ENCODE measurements at places on chromosomes 7 and 10.

DNA sequence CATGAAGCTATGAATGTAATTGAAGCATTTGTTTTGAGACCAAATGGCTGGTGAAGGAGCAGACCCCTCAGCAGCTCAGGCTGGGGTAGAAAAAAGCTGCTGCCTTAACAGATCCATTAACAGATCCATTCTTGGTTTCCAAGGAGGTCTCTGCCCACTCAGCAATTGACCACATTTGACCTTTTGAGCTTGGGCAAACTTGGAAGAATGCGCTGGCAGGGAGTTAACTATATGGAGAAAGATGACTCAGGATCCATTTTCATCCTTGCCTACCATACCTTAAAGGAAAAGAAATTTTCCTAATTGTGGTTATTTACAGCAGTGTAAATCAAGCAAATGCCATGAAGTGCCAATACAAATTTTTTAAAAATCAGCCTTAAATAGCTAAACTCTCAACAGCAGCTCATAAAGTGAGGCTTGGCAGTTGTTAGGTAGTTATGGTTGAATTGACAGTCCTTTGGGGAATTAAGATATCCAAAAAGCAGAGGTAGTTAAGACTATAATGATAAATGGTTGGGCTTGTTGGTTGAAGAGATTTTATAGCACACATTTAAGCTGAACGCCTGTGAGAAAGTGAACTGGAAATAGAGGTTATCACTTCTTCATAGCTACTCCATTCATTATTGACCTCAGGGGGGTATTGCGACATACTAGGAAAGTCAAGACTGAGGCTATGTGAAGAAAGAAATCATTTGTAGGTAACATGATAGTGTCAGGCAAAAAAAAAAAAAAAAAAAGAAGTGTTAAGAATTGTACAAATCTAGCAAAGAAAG is 83.9 kb downstream of the MKX start:
- no peak for DNase-seq

DNA sequence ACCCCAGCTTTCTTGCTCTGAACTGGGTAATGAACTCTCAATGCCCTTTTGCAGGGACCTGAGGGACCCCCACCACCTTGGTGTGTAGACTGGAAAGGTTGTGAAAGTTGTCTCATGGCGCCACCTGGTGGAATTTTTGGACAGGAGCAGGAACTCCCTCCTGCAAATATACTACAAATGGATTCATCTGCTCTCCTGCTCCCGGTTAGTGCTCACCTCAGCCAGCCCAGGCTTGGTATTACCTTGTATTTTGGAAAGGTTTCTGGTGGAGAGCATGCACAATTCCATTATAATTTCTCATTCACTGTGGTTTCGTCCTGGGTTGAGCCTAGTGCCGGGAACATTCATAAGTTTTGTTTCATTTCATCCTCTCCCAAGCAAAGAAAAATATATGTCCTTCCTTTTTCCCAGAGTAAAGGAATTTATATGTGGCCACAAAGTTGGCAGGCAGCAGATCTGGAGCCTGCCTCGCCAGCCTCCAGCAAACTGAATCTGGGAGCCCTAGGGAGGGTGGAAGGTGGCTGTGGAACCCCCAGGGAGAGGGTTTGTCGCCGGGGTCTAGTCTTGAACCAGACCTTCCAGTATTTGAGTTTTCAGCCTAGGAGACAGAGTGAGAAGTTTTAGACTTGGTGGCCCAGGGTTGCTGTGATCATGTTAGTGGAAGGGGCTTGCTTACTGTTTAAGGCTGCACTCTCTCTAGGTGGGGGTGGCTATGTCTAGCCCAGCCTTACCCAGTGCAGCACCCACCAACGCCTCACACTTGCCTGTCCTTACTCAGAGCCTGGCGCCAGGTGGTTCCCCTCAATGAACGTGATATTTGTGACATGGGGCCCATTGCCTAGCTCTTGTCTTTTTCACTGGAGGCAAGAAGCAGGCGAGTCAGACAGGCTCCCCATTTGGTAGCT is 9.5 kb downstream of the FAM241B start:
- DNase-seq = no peak

DNA sequence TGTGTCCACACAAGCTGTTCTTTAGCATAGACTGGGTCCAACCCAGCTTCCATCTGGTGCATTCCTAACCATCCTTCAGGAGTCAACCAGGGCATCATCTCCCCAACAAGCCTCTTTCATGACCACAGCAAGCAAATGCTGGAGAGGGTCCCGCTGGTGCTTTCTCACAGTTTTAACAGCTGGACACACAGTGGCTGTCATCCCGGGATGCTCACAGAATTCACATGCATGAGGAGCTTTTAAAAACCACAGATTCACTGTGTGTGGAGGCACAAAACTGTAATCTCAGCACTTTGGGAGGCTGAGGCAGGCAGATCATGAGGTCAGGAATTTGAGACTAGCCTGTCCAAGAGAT is 6.4 kb upstream of the CYP3A7 start:
- DNase-seq = no peak

GRCh38 chr10:28631896-28632583 is 45.3 kb upstream of the BAMBI start:
- no peak for DNase-seq

DNA sequence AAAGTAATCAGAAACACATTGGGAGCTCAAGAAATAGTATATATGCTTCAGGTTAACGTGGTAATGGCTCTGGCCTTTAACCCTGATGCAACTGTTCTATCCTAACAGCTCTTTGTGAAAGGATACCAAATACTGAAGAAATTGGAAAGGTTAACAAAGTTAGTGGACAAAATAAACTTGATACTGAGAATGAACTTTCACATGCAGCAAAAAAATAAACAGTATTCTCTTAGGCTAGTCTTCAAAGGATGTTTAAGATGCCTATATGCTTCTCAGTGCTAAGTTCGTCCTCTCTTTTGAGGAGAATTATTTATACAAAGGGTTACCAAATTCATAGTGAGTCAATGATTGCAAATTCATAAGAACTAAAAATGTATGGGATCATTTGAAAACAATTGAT is 256.2 kb upstream of the FERD3L start:
- DNase-seq = no peak

DNA sequence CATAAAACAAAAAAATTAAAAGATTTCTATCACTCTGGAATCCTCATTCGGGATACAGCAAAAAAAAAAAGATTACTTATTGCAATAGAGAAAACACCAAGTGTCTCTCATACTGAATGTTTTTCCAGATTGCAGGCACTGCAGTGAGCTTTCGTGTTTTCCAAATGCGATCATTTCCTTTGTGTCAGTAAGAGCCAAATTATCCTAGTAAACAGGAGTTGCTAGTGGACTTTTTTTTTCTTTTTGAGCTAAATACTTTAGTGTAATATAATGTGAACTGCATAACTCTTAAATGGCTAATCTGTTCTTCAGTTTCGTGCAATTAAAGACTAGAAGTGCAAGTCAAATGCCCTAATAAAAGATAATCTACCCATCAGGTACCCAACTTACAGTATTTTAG is 44.4 kb upstream of the TOMM7 start:
- DNase-seq = no peak

DNA sequence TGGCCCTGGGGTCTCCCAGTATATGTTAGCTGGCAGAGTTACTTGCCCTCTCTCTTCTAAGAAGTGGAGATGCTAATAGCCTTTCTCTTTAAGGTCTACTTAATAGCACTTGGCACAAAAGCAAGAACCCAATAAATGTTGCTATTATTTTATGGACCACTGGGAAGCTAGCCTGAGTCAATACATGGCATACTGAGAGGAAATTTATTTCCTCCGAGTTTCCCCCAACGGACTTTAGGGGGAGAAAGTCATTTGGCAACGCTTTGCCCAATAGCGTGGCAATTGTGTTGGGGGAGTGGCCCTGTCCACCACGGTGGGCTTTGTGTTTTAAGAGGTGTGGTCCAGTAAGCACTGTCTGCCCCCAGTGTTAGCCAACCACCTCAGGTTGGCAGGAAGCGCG is 87.4 kb upstream of the SMNDC1 start:
- DNase-seq = no peak

DNA sequence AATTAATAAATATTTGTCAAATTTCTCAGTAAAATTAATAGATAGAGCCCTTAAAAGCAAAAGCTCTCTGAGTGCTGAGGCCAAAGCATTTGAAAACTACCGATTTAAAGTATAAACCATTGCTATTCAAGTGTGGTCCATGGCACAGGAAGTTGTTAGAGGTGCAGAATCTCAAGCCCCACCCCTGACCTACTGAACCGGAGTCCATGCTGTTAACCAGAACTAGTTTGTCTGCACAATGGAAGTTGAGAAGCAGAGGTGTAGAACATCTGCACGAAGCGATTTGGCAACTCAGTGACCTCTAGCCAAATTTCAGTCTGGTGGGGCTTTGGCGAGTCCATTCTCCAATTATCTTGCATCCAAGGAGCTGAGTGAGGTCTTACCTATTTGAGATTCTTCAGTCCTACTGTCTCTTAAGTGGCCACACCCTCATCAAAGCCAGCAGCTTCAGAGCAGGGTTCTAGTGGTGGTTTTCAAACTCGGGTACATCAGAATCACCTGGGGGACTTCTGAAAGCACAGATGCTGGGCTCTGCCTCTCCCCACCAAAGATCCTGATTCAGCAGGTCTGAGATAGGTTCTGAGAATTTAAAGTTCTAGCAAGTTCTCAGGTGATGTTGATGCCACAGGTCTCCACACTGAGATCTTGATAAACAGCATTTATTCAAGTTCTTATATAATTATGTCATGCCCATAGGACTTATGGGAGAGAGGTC is 96.8 kb upstream of the SAMD8 start:
- DNase-seq = no peak

DNA sequence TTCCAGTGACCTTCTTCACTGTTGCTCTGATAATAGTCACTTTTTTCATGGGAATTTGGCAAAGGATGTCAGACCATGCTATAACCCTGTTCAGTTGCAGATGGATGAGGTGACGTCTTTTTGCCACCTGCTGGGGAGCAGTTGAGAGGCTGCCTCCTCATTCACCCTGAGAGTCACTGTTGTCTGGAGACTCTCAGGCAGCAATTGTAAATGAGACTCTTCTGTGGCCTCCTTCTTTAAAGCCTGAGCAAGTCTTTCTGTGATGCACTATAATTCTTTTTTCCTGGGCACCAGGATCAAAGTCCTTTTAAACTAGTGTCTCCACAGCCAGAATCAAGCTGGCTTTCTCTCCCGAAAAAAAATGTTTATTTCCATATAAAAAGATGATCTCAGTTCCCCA is 345.1 kb downstream of the ARL4A start:
- no peak for DNase-seq

- no peak for DNase-seq
These were observed 772 bp downstream of the SGMS1 start for GRCh38 chr10:50622706-50623662.
